Stimulated activated CD4-positive, alpha-beta T cell treated with anti-CD3 and anti-CD28 coated beads, Interleukin-1b, Interleukin-23, amount 100 ng/mL, for 1 hour (primary cell): ENCODE measurements at places on chromosomes 4 and X.

DNA sequence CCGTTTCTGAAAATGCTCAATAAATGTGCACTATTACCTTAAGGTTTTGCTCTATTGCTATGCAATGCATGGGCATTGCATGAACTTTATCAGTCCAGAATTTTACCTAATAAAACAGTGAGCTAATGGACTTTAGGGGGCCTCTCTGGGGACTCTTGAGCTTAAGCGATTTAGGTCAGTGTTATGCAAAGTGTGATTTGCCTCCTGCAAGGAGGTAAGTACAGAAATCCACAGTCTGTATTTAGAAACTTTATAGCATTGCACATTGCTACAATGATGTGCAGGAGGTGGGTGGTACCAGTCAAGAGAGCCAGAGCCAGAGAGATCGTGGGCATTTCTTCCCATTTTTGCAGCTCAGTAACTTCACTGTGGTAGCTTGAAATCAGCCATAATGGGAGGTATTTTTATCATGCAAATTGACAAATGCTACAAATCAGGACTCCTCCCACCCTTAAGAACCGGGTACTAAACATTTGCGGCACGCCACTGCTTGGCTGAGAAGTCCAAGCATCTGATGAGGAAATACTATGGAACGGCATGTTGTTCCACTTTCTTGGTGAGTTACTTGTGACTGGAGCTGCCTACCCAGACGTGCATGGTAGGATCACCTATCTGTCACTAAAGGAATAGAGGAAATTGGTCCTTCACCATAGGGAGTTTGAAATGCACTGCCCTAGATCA is 174.6 kb upstream of the PGRMC2 start:
- no peak for DNase-seq

DNA sequence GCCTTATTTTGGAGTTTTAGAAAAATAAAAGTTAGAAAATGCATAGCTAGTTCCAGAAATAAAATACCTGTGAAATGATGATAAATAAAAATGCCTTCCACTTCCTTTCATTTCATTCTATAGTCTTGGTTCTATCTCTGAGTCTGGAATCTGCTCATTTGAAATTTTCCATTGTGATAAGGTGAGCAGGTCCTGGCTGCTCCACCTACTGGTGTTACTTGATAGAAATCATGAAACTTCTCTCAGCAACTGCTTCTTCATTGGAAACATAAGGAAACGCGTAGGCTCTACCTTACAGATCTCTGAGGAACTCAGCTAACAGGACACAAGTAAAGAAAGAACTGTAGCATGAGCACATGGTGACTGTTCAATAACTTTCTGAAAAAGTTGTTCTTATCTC is 141.8 kb downstream of the DCHS2 start:
- no peak for DNase-seq

GRCh38 chr4:11079171-11079570 is 349.5 kb downstream of the HS3ST1 start:
- DNase-seq, result no peak

DNA sequence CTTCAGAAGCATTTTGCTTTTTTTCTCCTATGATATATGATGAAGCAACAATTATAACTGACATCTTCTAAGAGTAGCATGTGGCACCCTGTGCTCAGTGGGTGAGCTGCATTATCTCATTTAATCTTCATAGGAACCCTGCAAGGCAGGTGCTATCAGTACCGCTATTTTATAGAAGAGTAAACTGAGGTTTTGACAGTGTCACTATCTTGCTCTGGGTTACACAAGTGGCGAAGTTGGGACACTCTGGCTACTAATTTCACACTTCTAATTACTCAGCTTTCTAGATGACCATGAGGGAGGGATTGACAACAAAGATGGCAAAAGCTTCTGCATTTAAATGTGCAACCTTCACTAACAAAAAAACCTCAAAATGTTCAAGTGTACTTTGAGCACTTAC is 76.9 kb upstream of the CAMK2D start:
- DNase-seq, result no peak

DNA sequence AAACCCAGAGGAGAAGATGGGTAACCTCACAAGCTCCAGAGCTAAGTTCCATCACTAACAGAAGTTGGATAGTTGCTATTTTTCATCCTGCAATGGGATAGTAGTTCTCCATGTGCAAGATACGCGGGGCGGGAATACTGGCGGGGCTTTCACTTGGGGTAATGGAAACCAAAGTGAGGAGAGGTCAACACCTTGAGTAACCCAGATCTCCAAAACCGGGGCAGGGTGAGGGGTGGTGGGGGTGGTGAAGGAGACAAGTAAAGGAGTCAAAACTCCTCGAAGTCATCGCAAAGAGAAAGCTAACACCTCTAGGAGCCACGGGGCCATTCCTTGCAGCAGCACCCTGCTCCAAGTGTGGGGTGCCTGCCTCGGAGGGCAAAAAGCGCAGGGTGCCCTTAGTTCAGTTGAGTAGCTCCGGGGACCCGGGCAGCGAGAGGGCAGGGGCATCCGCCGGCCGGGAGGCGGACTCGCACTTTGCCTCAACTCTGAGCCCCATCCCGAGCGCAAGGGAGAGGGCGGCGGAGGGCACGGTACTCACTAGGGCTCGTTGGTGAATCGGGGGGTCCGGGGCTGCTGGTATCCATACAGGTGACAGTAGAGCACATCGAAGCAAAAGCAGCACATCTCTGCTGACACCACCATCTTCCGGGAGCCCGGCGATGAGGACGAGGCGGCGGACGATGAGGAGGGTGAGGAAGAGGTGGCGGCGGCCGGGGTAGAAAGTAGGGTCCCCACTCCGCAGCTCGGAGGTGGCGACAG is 645 bp downstream of the AMMECR1 start:
- DNase-seq, result no peak

- DNase-seq, result no peak
These were observed 27.2 kb upstream of the SLC25A4 start for GRCh38 chr4:185115827-185116232.

DNA sequence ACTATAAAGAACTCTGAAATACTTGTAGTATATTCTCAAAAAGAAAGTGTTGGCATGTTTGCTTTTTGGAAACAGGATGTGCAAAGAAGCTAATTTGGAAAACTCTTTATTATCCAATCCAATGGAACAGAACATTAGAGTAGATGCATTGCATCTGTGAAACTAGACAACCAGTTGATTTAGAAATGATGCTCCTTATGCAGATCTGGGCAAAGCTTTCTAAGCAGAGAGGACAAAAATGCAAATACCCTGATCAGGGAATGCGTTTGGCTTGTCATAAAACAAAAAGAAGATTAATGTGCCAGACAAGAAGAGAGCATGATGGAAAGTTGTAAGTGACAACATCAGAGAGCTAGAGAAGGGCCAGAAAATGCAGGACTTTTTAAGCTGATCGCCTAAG is 142.3 kb downstream of the RCHY1 start:
- no peak for DNase-seq

DNA sequence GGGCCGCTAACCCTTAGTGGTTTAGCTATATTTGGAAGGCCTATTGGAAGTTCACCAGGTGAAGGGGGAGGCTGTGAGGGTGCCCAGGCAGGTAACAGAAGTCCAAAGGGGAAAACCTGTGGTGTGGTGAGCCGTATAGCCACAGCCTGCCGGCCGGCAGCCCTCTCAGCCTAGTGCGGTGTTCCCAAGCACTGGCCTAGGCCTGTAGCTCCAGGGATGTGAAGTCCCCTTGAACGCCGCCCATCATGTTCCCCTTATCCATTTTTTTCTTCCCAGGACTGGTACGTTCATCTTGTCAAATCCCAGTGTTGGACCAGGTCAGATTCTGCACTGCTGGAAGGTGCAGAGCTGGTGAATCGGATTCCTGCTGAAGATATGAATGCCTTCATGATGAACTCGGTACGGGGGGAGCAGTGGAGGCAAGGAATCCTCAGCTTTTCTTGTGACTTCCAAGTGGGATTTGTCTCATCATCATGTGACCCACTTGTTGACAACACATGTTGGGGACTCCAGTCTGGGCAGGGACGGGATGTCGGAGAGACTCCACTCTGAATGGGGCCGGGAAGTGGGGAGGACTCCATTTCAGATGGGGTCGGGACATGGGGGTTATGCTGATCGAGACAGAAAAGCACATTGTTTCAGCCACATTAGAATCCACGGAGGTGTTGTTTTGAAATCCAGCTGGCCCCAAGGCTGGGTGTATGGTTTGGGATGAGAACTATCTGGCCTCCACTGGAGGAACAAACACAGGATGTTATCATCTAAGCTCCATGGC is 39.2 kb upstream of the MSANTD1 start:
- no peak for DNase-seq

- DNase-seq, result no peak
These were observed 456.5 kb upstream of the ADGRL3 start for GRCh38 chr4:60743654-60744053.

- no peak for DNase-seq
These were observed 66.4 kb upstream of the BANK1 start for GRCh38 chr4:101724093-101724492.

DNA sequence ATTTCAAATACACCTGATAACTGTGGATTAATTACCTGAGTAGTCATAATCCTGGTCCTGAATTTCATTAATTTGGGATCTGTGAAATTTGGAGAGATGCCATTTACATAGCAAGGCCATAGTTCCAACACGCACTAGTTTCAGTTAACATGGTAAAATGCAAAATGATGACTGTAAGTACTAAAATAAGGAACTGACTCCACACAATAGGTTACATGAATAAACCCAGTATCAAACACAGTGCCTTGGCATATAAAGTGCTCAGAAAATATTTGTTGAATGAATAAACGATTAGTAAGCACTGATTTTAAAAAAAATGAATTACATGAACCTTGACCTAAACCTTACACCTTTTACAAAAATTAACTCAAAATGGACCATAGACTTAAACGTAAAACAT is 9.0 kb downstream of the FBXO8 start:
- no peak for DNase-seq

GRCh38 chr4:12041828-12042227 is 613.1 kb upstream of the HS3ST1 start:
- no peak for DNase-seq

DNA sequence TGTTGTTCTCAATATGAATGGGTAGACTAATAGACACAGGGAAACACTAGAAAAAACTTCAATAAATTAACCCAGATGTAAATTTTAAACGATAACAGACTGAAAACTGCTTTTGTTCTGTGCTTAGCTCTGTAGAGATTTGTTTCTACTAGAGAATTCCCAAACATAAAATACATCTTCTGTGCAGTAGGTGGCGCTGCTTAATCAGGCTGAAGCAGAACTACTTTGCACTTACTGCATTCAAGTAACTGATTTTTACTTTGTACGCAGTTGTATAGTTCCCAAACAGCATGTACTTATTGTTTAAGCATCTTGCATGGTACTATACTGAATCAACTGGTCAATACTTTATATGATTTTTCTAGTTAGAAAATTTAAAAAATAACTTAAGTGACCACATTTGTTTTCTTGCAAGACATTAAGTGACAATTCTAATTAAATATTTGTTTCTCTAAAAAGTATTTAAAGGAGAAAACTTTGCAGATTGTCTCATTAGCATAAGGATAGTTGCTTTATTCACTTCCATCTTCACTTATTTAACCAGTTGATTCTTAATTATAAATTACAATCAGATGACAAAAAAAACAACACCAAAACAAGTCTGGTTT is 490.6 kb downstream of the IL15 start:
- DNase-seq, result peak; percentile 20

DNA sequence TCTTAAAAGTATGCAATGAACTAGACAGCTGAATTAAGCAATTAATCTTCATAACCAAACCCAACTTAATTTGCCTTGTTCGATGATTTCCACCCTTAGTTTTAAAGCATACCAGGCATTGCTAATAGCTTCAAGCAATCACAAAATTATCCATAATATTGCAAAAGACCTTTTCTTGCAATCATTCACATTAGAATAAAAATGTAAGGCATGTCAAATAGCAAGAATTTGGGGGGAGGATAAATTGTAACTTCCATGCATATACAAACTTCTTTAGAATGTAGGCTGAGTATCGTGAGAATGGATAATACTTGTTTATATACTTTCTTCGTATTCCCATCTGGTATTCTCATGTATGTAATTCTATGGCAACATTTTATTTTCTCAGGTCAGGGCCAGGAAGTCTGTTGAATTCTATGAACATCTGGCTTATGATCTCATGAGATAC is 28.7 kb upstream of the BMP2K start:
- no peak for DNase-seq

- DNase-seq, result no peak
These were observed 38.2 kb downstream of the STARD8 start for GRCh38 chrX:68685685-68686084.

DNA sequence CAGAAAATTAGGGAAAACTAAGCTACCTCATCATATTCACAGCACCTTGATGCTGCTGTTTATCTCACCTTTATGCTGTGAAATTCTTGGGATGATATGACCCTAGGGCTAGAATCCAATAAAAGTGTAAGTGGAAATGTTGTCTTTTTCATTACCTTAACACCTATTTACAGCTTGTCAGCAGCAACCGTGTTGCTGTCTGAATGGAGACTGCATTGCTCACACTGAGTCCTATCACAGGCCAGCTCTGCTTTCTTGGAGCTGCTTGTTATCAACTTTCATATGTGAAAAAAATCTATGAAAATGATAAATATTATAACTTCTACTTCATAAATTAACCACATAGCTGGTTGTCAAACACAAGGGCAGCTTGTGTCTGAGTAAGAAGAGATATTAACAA is 789.5 kb downstream of the TECRL start:
- no peak for DNase-seq

GRCh38 chr4:24547979-24548378 is 36.4 kb downstream of the DHX15 start:
- no peak for DNase-seq

DNA sequence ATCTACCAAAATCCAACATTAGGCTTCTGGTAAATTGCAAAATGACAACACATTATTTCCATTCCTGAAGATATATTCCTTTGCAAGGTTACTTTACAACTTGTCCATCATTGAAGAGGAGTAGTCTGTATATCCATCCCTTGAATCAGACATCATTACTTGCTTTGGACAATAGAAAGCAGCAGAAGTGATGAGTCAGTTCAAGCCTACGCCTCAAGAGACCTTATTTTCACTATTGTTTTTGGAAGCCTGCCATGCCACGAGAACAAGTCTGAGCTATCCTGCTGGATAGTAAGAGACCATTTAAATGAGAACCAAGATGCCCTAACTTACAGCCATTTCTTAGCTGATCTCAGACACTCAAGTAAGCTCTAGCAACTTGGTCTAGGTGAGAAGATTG is 246.0 kb upstream of the HHIP start:
- no peak for DNase-seq

GRCh38 chr4:186258216-186258811 is 7.7 kb upstream of the F11 start:
- no peak for DNase-seq

DNA sequence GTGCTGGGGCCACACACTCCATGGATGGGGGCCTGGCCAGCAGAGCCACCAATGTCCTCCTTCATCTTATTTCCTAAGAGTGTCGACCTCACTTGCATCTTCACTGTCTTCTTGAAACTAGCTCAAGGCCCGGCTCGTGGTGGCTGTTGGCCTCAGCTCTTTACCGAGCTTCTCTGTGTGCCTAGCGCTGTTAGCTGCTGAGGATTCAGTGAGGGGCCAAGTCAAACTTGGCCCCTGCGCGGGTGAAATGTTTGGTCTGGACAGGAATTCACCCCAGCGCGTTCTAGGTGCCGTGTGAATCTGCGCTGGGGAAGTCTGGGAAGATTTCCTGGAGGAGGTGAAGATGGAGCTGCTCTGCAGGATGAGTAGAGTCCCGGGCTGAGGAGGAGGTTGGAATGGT is 8.5 kb downstream of the SORCS2 start:
- no peak for DNase-seq

GRCh38 chr4:182564724-182565369 is 321.6 kb downstream of the TENM3 start:
- no peak for DNase-seq
